Fibroblast of mammary gland (primary cell): ENCODE measurements at places on chromosomes 1 and 21.

DNA sequence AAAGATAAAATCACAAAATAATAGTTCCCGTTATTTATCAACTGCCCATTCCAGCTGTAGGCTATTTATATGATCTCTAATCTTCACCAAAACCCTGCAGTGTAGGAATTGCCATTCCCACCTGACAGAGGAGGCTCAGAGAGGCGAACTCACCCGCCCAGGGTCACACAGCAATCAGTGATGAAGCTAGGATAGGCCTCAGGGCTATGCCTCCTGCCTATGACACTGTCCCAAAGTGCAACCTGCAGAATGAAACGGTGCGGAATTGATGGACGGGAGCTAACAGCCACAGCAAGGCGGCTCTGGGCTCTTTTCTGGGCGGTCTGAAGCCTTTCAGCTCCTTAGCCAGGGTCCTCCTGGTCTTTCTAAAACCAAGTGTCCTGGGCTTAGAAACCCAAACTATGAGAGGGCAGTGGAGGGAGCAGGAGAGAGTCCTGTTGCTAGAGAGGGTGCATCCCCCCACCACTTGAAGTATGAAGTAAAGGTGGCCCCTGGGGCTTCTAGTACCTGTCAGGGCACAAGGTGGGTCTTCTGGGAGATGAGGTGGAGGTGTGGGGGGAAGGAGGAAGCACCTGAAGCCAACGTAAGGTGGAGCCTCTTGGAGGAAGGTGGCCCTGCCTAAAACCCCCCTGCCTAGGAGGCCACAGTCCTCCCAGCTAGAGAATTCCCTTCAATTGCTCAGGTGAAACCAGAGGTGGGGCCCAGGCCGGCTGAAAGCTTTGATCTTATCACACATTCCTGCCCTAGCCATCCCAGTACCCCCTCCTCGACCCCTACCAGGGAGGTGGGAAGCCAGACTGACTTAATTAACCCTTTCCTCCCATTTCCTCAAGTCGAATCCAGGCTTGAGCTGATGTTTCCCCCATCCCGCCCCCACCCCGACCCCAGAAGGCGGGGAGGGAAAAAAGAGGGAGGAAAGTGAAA is 14.8 kb downstream of the HSPG2 start:
- DNase-seq: no peak

DNA sequence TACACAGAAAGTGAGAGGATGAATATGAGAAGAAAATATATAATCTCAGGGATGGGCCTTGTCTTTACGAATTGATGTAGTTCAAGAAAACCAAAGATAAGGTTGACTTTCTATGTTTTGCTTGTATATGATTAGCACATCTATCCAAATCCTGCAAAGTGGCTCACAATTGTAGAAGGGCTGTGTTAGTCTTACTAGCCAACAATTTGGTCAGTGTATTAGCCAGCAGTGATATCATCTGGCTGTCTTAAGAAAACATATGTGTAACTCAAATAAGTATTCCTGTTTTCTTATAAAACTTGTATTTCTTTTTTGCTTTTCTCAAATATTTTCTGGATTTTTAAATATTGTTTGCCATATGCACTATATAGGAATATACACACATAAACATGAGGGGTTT is 5.5 kb downstream of the SDCCAG8 start:
- peak; percentile 84 for DNase-seq

DNA sequence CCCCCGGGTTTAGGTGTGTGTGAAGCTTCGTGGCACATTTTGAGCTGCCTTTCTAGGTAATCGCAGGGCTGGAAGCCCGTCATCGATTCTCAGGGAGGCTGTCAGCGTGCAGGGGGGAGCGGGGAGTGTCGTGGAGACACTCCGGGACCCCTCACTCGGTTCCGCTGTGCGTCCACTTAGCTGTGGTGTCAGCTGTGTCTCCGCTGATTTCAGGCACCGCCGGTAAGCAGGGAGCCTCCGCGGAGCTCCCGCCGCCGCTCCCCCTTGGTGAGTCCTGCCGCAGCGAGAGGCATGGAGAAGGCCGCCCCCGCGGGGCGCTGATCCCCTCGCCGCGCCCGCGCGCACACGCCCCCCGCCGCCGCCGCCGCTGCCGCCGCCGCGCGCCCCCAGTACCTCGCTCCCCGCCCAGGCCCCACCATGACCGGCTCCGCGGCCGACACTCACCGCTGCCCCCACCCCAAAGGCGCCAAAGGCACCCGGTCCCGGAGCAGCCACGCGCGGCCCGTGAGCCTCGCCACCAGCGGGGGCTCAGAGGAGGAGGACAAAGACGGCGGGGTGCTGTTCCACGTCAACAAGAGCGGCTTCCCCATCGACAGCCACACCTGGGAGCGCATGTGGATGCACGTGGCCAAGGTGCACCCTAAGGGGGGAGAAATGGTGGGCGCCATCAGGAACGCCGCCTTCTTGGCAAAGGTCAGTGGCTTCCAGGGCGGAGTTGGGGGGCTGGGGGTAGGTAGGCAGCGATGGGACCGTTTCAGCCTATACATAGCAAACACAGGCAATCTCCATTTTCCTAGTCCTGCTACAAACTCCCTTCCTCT is 995 bp downstream of the VASH2 start:
- DNase-seq: no peak

DNA sequence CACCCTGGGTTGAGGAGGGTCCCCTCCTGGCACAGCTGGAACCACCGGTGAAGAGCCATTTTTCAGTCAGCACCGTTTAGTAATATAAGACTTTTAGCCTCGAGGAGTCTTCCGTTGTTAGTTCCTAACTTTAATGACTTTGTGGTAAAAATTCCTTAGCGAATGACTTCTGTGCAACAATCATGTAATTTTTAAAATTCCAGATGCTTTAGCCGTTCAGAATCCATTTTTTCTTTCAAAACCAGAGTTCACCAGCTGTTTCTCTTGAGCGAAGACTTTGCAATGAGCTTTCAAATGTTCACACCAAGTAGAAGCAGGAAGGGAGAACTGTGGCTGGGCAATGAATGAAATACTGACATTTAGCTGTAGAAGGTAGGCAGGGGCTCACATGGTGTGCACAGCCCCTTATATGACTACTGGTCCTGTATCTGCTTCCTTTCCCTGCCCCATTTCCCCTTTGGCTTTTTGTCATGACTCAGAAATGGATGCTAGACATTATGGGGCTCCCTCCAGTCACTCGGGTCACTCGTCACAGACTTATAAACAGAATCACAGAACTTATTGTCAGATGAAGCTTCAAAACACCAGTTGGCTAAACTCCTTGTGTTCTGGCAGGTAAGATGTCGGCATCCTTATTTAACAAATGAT is 4.1 kb downstream of the DISC1 start:
- DNase-seq: no peak

DNA sequence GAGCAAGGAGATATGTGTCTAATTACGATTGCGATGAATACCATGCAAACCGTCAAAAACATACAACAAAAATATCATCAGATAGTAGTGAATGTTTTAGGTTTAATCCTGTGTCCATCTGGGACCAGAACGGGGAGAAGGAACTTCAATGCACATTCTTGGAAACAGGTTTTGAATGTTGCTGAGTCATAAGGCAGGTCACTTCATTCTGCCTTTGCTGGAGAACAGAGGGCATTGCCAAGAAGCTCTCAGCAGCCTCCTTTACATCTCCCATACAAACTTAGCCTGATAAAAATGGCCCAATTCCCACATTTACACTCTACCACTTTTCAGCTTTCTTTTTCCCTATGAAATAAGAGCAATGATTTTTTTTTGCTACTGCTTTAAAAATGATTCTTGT is 78.0 kb upstream of the KCNJ6 start:
- DNase-seq: no peak

DNA sequence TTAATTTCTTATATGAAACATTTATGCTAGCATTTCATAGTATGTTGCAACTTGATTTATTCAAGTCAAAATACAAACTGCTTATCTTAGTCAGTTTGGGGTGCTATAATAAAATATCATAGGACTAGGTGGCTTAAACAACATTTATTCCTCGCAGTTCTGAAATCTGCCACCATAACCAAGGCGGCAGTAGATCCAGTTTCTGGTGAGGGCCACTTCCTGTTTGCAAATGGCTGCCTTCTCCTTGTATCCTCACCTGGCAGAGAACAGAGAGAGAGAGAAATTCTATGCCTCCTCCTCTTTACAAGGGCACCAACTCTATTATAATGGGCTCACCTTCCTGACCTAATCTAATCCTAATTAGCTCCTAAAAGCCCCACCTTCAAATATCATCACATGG is 76.1 kb upstream of the RGS2 start:
- DNase-seq: peak; percentile 16

- DNase-seq: no peak
Measured at GRCh38 chr1:180937012-180937372, 24.3 kb downstream of the KIAA1614 start.
